Stimulated activated CD4-positive, alpha-beta T cell treated with anti-CD3 and anti-CD28 coated beads, TNF-alpha, amount 100 ng/mL, for 48 hours (primary cell): ENCODE measurements at places on chromosomes 7 and 10.

DNA sequence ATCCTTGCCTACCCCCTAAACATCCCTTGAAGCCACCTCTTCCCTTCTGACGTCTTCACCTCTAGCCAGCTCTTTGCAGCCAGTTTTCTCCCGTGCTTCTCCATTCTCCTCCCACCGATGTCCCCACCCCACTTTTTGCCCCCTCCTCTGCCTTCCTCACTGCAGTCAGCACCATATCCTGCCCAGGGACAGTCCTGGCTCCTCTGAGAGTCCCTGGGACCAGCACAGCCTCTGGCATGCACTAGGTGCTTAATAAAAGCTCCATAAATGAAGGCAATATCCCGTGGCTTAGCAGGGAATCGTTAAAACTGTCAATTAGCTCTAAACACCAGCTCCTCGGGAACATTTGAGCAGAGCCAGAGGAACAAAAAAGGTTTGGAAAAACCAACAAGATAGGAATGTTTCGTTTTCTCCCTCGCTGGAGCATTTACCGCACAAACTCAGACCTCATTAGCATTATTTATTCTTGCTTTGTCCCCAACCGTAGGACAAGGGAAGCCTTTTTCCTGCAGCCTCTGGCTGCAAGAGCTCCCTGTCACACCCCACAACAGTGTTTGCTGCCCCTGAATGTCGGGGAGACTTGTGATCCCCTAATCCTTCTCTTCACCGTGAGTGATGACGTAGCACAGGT is 16.1 kb downstream of the MYL10 start:
- no peak for DNase-seq

- no peak for DNase-seq
Measured at GRCh38 chr7:140923358-140924006, 1.2 kb downstream of the BRAF start.

DNA sequence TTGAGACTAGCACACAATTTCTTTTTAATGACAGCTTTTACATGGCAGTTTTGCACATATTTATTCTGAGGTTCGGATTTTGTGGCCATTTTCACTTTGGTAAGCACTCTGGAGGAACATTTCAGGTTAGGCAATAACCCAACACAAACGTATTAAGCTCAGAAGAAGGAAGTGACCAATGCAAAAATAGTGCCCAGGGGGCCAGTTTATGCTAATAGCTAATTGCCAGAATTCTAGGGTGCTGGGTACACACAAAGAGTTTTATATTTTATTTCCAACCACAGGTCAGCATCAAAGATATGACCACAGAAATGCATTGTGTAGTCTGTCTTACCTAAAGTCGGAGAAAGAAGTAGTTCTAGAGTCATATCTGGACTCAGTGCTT is 8.4 kb upstream of the AGR2 start:
- no peak for DNase-seq

- no peak for DNase-seq
Measured at GRCh38 chr7:68748934-68749900, 849.1 kb upstream of the AUTS2 start.
